ENCODE measurements at places on chromosomes 6 and 20.

DNA sequence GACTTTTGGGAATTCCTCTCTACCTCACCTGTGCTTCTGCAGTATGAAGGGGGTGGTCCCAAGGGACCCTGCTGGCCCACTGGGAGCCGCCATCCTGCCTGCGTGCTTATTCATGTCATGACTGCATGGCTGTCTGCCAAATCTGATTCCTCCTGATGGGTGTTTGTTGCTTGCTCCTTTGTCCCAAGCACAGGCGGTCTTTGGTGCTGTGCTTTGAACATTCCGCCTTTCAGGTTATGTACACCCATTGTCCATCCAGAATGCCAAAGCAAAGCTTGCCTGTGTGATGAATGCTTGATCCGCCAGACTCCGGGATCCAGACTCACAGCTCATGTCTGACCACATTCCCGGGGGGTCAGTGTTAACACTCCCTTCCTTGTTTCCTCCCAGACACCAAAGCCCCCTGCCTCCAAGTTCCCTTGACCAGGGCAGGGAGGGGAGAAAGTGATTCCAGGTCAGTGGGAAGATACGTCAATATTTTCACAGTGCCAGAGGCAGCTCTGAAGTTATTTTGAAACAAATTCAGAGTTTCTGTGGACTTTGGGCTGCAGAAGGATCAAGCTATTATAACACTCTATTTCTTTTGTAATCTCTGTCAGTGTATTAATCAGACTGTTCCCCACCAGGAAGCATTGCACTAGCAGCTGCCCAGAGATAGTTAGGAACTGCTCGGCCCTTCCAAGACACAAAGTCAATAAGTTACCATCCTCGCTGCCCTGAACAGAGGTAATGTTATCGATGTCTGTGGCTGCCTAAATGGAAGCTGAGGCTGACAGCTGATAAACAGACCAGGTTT is 9.5 kb downstream of the DAAM2 start:
- DNase-seq = no peak

- peak; percentile 40 for DNase-seq
Observed at GRCh38 chr20:53608456-53609452, 15.1 kb upstream of the ZNF217 start.

- DNase-seq = no peak
Observed at GRCh38 chr20:35575958-35576357, 34.1 kb downstream of the ERGIC3 start.

DNA sequence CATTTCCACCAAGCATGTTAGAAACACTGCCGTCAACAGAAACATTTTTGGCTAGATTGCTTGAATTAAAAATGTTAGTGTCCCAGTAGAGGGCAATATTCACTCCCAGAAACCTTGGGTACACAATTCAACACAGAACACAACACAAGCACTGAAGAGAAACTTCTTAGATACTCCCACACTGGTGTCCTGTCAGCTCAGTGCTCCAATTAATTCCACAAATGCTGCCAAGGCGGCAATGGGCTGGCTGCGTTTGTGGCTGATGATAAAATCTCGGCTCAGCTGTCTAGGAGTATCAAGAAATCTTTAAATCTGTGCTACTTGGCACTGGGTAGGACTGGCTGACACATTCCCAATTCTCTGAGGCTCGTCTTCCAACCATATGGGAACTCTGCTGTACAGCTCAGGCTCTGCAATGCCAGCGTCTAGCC is 39.3 kb downstream of the BEND3 start:
- DNase-seq = no peak

- peak; percentile 47 for DNase-seq
Observed at GRCh38 chr6:150142670-150143515, at the start of gene PPP1R14C. Gene PPP1R14C (plus strand): TSS chr6:150143044. CDS start chr6:150143193, 149 bp downstream.

GRCh38 chr6:158757753-158758090 is 61.4 kb downstream of the EZR start:
- no peak for DNase-seq

DNA sequence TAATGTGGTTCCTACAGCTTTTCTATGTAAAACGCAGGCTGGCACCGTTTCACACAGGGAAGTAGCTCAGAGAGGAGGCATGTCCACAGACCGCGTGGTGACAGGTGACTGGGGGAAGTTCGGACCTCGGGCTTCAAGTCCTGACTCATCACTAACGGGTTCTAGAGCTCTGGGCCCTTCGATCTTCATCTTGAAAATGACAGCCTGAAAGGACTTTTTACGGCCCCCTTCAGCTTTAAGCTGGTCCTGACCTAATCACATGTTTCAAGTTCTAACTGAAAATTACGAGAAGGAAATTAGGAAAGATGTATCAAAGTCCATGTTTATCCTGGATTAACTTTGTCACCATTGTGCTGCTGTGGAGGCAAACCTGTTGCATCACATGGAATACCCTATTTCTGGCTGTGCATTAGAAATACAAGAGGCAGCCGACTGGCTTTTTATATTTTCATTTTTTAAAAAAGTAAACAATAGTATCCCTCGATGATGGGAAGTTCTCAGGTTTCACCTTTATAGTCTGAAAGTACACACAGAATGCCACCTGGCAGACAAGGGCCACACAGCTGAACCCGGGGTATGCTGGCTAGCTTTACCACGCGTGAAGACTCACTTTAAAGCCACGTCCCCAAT is 2.0 kb downstream of the MAN1A1 start:
- peak; percentile 28 for DNase-seq

GRCh38 chr6:105460860-105461259 is 58.0 kb upstream of the PREP start:
- no peak for DNase-seq
